Posterior vena cava (tissue), 2 donors: ENCODE measurements at places on chromosomes 13 and 19. TPM values are rescaled to one million over a fixed set of nuclear protein-coding genes. Genes with fewer than 3 reads are reported as not detected.

The ZNF460 gene
- 46.6 TPM for total RNA-seq

The ZNF723 gene
- not detected for total RNA-seq

The ANGPTL8 gene
- total RNA-seq = 0.57 TPM

The SEMA6B gene
- total RNA-seq = 19.4 TPM

The LYL1 gene
- total RNA-seq = 13.0 TPM

The C13orf42 gene
- not detected for total RNA-seq

The PPP1R15A gene
- 72.8 TPM for total RNA-seq

The ZNF600 gene
- 7.0 TPM for total RNA-seq

The FXYD1 gene
- total RNA-seq = 157 TPM
